Smooth muscle cell of the coronary artery (primary cell): ENCODE measurements at places on chromosomes 5 and 9. TPM values are rescaled to one million over a fixed set of nuclear protein-coding genes. Genes with fewer than 3 reads are reported as not detected.

The GAPT gene
- total RNA-seq = not detected in 2 replicates

The BSPRY gene
- total RNA-seq = not detected in 2 replicates

The MEIKIN gene
- not detected in 2 replicates for total RNA-seq

The MARCHF11 gene
- not detected in 2 replicates for total RNA-seq

The SPINK6 gene
- total RNA-seq = not detected in 2 replicates

The GALNT10 gene
- 36.0 and 93.7 TPM in 2 replicates for total RNA-seq

The EGFLAM gene
- 2.1 and 3.5 TPM in 2 replicates for total RNA-seq

The PRKACG gene
- not detected in 2 replicates for total RNA-seq

The SLC6A19 gene
- total RNA-seq = not detected in 2 replicates

The KIF24 gene
- total RNA-seq = 0.35 and 0.68 TPM in 2 replicates

The CTXN3 gene
- not detected in 2 replicates for total RNA-seq

The SLC6A3 gene
- not detected in 2 replicates for total RNA-seq

The PHYKPL gene
- 30.6 and 59.9 TPM in 2 replicates for total RNA-seq

The PROB1 gene
- 0.35 and 0.38 TPM in 2 replicates for total RNA-seq

The TPM2 gene
- total RNA-seq = 835 and 1,197 TPM in 2 replicates

The ARSI gene
- 0.83 and 2.3 TPM in 2 replicates for total RNA-seq

The ZNF879 gene
- 2.1 and 3.6 TPM in 2 replicates for total RNA-seq

The PCDHGB1 gene
- total RNA-seq = 1.5 and 2.4 TPM in 2 replicates

The CNTNAP3 gene
- 0.12 and 5.6 TPM in 2 replicates for total RNA-seq

The FBXL7 gene
- total RNA-seq = 3.4 and 3.5 TPM in 2 replicates

The PKD2L2 gene
- not detected in 2 replicates for total RNA-seq

The SPINK1 gene
- total RNA-seq = 0.68 TPM in 1 of 2 replicates, not detected in the other
